ENCODE measurements at places on chromosomes 4 and X.

DNA sequence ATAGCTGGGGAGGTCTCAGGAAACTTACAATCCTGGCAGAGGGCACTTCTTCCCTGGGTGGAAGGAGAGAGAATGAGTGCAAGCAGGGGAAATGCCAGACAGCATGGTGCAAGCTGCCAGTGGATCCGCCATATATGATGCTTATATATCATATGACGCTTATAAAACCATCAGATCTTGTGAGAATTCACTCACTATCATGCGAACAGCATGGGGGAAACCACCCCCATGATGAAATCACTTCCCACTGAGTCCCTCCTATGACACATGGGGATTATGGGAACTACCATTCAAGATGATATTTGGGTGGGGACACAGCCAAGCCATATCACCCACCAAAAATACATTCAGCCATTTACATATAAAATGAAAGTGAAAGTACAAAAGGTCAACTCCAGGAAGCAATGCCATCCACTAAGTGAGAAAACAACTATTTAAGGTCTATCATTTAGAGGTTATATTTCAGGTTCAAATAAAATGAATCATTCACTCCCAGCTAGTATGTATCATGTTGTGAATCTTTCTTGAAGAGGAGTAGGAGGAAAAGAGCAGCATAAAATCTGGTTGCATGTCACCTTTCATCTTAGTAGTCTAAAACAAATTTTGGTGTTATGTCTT is 20.3 kb upstream of the DYNLT3 start:
- no peak for DNase-seq

GRCh38 chr4:81827577-81828202 is 356.0 kb upstream of the RASGEF1B start:
- no peak for DNase-seq

GRCh38 chr4:106835919-106836318 is 200.2 kb downstream of the DKK2 start:
- no peak for DNase-seq

DNA sequence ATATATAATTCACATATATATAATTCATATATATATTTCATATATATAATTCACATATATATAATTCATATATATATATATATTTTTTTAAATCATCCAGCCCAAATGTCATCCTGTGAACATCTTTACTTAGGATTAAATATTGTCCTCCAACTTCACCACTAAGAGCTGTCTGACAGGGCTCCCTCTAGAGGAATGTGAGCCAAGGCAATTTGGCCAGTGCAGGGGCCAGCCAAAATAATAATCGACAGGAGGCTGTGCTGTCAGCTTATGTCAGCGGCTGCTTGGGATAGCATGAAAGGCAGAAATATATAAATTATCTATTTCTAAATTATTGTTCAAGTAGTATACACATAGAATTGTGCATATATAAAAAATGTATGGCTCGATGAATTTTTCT is 29.5 kb downstream of the EGFL6 start:
- no peak for DNase-seq

DNA sequence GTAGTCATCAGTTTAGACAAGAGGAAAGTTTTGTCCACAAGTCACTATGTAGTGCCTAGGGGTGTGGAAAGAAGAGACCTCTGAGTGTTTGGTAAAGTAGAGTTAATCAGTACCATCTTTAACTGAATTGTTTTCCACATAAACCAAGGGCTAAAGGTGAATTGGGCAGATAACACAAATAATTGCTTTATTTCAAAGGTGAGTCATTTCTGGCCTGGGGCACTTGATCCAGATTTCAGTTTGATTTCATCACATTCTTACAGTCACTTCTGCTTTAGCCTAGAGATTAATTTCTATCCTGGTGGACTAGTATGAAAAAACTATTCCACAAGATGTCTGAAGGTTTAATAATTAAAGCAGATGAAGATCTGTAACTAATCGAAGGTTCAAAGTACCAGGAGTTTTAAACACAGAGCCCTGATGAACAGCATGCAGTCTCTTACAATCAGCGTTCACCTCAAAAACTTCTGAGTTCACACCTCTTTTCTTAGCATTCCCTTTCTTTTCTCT is 74.5 kb upstream of the BOD1L1 start:
- no peak for DNase-seq

GRCh38 chrX:153521034-153521433 is 3.6 kb downstream of the ATP2B3 start:
- DNase-seq = no peak

- no peak for DNase-seq
Measured at GRCh38 chr4:144788469-144788868, 142.5 kb downstream of the HHIP start.

DNA sequence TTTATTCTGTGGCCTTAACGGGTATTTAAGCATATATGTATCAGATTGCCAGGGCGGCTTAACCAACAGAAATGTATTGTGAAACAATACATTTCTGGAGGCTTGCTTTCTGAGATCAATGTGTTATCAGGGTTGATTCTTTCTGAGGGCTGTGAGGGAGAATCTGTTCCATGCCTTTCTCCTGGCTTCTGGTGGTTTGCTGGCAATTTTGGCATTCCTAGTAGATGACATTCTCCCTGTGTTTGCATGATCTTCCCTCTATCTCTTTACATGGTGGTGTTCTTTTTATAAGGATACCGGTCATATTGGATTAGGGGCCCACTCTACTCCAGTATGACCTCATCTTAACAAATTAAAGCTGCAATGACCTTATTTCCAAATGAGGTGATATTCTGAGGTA is 16.9 kb upstream of the CEP135 start:
- no peak for DNase-seq

DNA sequence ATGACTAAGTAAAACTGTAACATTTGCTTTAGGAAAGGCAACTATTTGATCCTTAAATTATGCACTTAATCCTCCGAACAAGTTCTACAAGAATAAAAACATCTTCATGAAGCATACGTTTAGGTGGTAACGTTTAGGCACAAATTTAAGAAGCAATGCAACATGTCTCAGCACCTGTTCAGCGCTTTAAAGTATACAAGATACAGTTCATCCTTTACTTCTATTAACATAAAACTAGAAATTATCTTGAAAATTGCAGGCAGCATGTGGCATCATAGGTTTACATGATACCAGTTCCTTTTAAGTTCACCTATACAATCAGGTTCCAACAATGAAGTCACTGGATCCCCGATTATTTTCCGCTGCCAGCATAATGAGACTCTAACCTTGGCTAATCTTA is 1.5 kb downstream of the PLA2G12A start:
- DNase-seq = no peak

GRCh38 chrX:108001218-108001814 is 19.1 kb upstream of the TEX13B start:
- no peak for DNase-seq

DNA sequence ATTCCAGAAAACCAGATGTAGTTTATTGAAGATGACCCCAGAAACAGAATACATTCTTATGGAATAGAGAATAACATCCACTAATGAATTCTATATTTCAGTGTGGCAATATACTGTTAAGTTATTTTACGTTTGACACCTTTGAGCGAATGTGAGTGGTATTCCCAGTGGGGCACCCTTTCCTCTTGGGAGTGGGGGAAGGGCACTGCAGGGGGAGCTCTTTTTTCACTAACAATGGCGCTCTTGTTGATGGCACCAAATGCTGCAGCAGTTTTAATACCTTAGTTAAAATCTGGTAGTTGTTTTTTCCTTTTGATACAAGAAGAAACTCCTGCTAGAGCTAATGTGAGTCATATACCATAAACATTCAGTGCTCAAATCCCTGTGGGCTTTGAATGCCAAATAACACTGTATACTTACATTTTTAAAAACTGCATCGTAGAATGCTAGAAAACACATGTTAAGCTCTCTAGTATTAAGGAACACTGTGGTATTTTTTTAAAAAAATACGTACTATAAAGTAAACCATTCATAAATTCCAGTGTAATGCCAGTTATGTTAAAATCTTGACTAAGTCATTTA is 178.5 kb downstream of the DCHS2 start:
- DNase-seq = no peak

DNA sequence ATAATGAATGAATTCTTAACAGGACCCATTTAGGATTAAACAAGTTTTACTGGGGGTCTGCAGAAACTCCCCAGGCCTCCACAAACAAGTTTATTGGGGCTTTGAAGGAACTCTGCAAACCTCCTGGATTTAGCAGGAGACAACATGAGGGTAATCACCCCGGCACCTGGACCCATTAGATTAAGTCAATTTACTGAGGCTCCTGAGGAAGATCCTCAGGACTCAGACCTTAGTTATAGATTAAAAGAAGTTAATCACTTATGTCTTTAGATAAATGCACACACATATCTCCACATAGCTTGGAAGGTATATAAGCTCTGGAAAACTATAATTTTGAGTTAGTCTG is 29.4 kb downstream of the XG start:
- no peak for DNase-seq

GRCh38 chr4:188127214-188127874 is 11.9 kb upstream of the TRIML1 start:
- DNase-seq = no peak

- no peak for DNase-seq
Measured at GRCh38 chrX:13759152-13759718, 24.7 kb downstream of the OFD1 start.

DNA sequence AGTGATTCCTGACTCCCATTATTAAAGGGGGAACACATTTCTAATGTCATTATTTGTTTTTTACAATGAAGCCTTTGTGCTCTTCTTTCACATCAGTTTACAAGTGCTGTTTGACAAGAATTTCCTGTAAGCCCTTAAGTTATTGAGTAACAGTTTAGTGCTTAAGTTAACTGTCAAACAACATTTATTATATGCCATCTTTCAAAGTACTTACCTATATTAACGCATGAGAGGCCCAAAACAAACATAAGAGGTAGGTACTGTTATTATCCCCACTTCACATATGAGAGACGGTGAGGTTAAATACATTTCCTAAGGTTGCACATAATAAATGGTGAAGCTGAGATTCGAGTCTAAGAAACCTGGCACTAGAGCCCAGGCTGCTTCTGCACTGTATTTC is 56.0 kb upstream of the MAGED1 start:
- DNase-seq = no peak

DNA sequence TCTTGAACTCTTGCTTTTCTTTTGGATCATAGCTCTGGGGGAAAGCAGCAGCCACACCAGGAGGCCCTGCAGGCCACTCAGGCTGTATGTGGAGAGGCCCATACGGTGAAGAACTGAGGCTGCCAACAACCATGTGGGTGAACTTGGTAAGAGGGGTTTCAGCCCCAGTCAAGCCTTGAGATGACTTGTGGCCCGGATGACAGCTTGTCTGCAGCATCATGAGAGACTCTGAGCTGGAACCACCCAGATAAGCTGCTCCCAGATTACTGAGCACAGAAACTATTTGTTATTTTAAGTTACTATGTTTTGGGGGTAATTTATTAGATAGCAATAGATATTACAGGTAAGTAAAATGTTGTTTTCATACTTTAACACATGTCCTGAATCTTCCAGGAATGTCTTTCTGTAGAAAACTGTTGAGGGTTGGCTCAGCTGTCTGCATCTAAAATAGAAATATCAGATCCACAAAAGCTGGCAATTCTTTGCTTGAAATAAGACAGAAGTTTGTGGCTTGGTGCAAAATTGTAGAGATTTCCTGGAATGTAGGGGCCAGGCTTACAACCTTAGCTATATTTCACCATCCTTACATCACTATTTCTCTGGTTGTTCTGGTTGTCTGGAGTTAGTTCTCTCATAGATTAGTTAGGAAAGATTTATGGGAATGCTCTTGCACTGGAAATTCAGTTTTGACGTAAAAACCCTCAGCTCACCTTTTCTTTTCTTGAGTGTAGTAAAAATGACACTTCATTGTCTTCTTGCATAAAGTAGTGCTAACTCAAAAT is 272.1 kb downstream of the RAPGEF2 start:
- no peak for DNase-seq

DNA sequence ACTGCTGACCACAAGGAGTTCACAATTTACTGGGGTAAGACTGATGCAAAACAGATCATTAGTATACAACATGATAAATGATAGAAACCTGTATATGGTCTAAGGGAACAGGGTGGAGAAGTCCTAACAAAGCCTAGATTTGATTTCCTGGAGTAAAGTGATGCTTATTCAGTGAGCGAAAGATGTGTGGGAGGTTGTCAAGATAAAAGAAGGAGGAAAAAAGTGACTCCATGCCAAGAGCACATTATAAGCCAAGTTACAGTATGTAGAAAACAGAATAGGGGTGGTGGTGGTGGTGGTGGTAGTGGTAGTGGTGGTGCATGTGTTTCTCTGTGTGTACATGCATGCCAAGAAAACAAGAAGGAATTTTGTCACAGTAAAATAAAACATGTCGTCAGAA is 325.2 kb downstream of the MAPK10 start:
- no peak for DNase-seq

GRCh38 chrX:139932073-139932900 is 566 bp downstream of the ATP11C start:
- DNase-seq = peak; percentile 72

DNA sequence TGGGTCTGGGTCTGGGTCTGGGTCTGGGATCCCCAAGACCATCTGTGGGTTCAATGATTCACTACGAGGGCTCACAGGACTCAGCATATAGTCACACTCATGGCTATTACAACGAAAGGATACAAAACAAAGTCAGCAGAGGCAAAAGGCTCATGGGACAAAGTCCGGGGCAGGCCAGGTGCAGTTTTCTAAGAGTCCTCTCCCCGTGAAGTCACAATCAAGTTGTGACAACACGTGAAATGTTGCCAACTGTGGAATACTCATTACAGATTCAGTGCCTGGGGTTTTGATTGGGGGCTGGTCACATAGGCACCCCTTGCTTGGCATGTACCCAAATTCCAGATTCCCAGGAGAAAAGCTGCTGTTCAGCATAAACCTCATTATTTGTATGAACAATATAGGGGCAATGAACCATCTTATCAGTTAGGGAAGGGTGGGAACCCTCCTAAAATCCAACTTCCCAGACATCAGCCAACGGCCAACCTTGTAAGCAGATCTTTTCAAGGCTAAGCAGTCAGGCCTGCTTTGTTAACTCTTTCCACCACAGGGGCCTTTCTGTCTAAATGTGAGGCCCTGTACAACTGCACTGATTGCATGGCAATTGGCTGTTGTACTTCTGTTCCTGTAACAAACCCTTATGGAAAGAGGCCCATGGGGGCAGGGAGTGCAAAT is 58.2 kb upstream of the DIPK2B start:
- DNase-seq = no peak

DNA sequence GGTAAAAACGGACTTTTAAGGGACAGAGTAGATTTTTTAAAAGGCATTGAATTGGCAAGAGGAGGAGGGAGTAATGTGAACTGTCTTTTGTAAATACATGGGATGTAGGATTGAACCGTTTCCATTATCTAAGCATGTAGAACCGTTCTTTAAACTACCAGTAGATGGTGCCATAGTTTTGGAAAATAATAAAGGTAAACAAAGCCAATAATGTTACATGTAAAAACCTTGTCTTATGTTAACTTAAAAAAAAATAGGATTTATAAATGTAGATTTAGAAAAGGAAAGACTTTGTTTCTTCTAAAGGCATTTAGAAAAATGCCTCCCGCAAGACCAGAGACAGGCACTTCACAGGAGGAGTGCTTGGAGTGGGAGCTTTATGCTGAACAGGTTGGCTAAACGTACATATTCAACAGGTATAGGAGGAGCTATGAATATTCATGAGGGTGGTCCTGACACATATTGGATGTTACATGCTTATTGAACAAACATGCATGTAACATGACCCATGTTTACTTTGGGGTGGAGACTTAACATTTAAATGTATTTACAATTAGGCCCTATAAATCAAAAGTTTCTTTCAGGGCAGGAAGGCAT is 45.5 kb upstream of the FAM241A start:
- no peak for DNase-seq

- no peak for DNase-seq
Measured at GRCh38 chr4:173537613-173538147, 7.7 kb upstream of the HAND2 start.

Data from psoas muscle (tissue), 8 donors.